ENCODE measurements at places on chromosomes 11 and 22.

- no peak overlapping the region for H3K27ac ChIP-seq
- peaks cover 58% of the 10 kb centered on the region for H3K36me3 ChIP-seq
- DNase-seq = no peak
- no peaks in the 10 kb centered on the region for H3K27me3 ChIP-seq
These were observed 98.4 kb downstream of the CCDC83 start for GRCh38 chr11:85953491-85954143.

DNA sequence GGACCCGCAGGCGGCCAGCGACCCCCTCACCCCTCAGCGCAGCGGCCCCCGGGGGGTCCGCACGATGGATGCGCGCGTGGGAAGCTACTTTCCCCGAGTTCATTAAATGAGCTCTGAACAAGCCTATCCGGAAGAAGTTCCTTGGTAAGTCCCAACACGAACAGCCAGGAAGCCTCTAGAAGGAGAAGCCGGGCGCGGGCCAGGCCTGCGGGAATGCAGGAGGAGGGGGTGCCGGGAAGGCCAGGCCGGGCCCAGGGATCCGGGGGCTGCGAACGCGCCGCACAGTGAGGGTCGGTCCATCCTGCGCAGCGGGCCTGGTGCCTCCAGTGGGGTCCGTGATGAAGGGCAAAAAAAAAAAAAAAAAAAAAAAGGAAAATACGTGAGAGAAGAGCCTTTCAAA is 36.9 kb downstream of the TOLLIP start:
- DNase-seq = no peak
- H3K4me3 ChIP-seq = no peak overlapping the region
- H3K27me3 ChIP-seq = no peaks in the 10 kb centered on the region
- no peak overlapping the region for H3K27ac ChIP-seq

DNA sequence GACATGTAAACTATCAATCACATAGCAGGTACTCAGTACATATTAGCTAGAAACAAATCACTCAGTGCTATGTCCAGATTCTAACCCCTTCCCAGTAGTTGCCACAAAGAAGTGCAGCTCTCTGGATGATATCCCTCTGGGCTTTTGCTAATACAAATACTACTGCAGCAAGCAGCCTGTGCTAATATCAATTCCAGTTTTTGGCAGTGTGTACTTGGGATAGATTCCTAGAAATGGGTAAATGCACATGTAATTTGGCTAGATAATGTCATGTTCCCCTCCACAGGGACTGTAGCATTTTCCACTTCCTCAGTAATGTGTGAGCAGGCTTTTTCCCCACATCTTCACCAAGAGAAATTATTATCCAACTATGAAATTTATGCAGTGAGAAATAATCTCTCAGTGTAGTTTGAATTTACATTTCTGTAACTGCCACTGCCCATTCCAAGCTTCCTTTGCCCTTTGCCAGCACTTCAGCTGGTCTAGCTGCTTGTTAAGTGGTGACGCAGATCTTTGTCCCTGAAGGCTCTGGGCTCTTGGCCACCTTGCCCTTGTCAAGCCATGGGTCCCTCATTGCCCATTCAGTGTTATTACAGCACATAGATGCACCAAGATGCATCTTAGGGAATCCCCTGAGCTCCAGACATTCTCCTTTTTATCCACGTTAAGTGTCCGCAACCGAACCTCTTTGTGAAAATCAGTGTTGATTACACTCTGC is 107.1 kb upstream of the CLPB start:
- H3K27me3 ChIP-seq = peaks cover 1% of the 10 kb centered on the region
- H3K27ac ChIP-seq = no peak overlapping the region
- H3K4me1 ChIP-seq = no peaks in the 10 kb centered on the region
- no peaks in the 10 kb centered on the region for H3K36me3 ChIP-seq
- no peak overlapping the region for H3K4me3 ChIP-seq

- no peak for DNase-seq
- no peaks in the 10 kb centered on the region for H3K27me3 ChIP-seq
- peaks cover 7% of the 10 kb centered on the region for H3K36me3 ChIP-seq
- H3K4me1 ChIP-seq = peaks cover 54% of the 10 kb centered on the region
These were observed 3.4 kb downstream of the PHF21A start for GRCh38 chr11:46117842-46118241.

GRCh38 chr11:121482231-121483129 is 29.7 kb upstream of the SORL1-AS1 start:
- H3K4me3 ChIP-seq = peak overlapping the region; percentile 75
- H3K27ac ChIP-seq = peak overlapping the region; percentile 96
- H3K36me3 ChIP-seq = peaks cover 22% of the 10 kb centered on the region
- no peaks in the 10 kb centered on the region for H3K27me3 ChIP-seq

Data from activated CD4-positive, alpha-beta memory T cell treated with anti-CD3 and anti-CD28 coated beads for 36 hours (primary cell).